Urinary bladder (tissue), 4 donors: ENCODE measurements at places on chromosomes 7 and 10.

DNA sequence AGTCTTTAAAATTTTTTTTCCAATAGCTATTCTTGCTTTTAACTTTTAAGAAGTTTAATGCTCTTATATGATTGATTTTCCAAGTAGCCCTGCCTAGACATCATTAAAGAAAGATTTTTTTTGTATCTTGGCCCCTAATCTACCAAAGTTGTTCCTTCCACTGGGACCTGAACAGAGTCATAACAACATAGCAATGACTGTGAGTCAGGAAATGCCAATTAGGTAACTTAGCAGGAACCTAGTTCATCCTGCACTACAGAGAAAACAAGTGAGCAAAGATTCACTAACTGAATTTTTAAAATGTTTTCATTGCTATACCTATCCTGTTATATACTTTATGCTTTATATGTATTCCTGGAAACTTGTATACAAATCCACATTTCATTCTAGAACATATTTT, 284.7 kb downstream of the BICC1 start:
- DNase-seq: no peak

DNA sequence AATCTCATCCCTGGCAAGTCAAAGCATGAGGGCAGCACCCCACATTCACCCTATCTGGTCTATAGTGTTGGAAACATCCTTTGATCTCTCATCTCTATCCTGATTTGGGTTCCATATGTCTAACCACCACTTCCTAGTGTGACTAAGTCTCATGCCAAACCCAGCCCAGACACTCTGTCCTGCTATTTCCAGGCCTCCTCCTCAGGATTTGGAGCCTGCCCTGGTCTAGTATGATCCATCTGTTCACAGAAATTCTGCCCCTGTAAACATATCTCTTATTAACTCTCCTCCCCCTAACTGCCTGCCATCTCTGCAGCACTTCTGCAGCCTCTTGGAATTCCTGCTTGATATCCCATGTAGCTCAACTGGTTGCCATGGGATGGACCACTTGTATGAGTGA, 320.9 kb upstream of the IMMP2L start:
- DNase-seq: no peak

GRCh38 chr7:73860859-73861258, at the start of gene TMEM270:
Gene TMEM270, plus strand, starts transcription at chr7:73861159. Its CDS starts 36 bp downstream, at chr7:73861195.
- no peak for DNase-seq

DNA sequence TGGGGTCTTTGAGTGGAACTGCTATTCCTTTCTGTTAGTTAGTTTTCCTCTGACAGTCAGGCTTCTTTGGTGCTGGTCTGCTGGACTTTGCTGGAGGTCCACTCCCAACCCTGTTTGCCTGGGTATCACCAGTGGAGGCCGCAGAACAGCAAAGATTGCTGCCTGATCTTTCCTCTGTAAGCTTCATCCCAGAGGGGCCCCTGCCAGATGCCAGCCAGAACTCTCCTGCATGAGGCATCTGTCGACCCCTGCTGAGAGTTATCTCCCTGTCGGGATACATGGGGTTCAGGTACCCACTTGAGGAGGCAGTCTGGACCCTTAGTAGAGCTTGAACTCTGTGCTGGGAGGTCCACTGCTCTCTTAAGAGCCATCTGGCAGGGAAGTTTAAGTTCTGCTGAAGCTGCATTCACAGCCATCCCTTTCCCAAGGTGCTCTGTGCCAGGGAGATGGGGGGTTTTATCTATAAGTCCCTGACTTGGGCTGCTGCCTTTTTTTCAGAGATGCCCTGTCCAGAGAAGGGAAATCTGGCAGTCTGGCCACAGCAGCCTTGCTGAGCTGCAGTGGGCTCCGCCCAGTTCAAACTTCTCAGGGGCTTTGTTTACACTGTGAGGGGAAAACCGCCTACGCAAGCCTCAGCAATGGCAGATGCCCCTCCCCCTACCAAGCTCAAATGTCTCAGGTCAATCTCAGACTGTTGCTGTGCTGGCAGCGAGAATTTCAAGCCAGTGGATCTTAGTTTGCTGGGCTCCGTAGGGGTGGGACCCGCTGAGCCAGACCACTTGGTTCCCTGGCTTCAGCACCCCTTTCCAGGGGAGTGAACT, 89.7 kb upstream of the CDK6 start:
- DNase-seq: no peak

DNA sequence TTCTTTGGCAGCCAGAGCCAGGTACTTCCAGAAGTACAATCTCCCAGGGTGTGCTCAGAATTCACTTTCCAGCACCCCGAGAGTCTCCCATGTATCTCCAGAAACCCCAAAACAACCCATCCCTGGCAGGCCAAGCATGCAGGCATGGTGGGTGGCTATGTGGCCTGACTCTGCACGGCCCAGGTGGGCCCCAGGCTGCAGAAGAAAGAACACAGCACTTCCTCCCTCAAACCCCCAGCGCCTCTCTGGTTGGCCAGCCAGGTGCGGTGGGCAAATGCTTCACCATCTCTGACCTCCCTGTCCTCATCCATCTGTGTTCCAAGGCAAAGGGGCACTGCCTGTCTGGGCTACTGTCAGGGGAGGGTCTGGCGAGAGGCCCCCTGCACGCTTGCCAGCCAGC, 100.3 kb downstream of the MKI67 start:
- DNase-seq: no peak

GRCh38 chr10:89201345-89202032, 5.6 kb downstream of the CH25H start:
- no peak for DNase-seq

- DNase-seq: no peak
These were observed 316.7 kb upstream of the NPSR1 start for GRCh38 chr7:34341326-34341725.

DNA sequence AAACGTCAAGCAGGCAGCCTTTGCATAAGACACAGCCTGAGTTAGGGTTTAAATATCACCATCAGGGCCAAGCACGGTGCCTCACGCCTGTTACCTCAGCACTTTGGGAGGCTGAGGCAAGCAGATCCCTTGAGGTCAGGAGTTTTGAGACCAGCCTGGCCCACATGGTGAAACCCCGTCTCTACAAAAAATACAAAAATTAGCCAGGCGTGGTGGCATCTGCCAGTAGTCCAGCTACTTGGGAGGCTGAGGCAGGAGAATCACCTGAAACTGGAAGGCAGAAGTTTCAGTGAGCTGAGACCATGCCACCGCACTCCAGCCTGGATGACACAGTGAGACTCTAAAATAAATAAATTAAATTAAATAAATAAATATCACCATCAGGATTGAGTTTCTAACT, 33.0 kb downstream of the SRPK2 start:
- no peak for DNase-seq

- DNase-seq: no peak
These were observed 103.6 kb downstream of the VIPR2 start for GRCh38 chr7:159040912-159041711.

GRCh38 chr10:16765509-16766375, 51.5 kb downstream of the RSU1 start:
- DNase-seq: no peak

DNA sequence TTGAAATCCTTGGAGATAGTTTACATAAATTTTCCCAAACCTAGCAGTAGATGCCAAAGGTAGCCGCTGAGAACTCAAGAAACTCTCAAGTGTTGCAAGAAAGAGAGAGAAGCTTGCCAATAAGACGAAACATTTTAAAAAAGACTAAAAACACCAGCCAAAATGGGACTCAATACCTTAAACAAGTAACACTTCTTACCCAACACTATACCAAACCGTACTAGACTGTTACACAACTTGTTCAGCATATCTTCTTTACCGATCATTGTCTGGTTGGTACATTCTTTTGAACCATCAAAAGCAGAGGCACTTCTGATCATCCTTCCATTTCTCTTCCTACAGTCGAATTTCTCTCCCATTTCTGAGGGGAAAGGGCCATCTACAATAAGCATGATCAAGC, 4.8 kb upstream of the PTPN12 start:
- no peak for DNase-seq
